Ovary (tissue), 10 donors: ENCODE measurements at places on chromosomes 5 and 9. TPM values are rescaled to one million over a fixed set of nuclear protein-coding genes. Genes with fewer than 3 reads are reported as not detected.

- no peak for DNase-seq
- H3K27ac ChIP-seq: no peak overlapping the region
- no peaks in the 10 kb centered on the region for H3K27me3 ChIP-seq
- H3K4me3 ChIP-seq: no peak overlapping the region
These were observed 13.2 kb downstream of the ATOX1 start for GRCh38 chr5:151745071-151745705.

GRCh38 chr5:153340738-153341137 lies 149.7 kb upstream of the GRIA1 start:
- no peak overlapping the region for H3K27ac ChIP-seq
- no peaks in the 10 kb centered on the region for H3K4me1 ChIP-seq
- no peak for DNase-seq

The ACTBL2 gene
- total RNA-seq: not detected

GRCh38 chr9:18348083-18348475 lies 125.9 kb upstream of the ADAMTSL1 start:
- no peak overlapping the region for H3K4me3 ChIP-seq
- H3K4me1 ChIP-seq: no peaks in the 10 kb centered on the region
- H3K27me3 ChIP-seq: no peaks in the 10 kb centered on the region
- H3K36me3 ChIP-seq: no peaks in the 10 kb centered on the region
